Breast epithelium (tissue), 4 donors: ENCODE measurements at places on chromosomes 6 and 20.

GRCh38 chr6:44156494-44157151, 2.0 kb upstream of the CAPN11 start:
- no peak for DNase-seq

- no peak for DNase-seq
These were observed 2.1 kb downstream of the MCUR1 start for GRCh38 chr6:13812359-13812642.

- no peak for DNase-seq
These were observed 143.7 kb downstream of the REV3L start for GRCh38 chr6:111339294-111339693.

- DNase-seq, result no peak
These were observed 15.4 kb upstream of the BTBD3 start for GRCh38 chr20:11902285-11902697.

- DNase-seq, result no peak
These were observed 52.9 kb upstream of the BTN3A2 start for GRCh38 chr6:26312096-26312463.
